ENCODE measurements at places on chromosomes 5 and 9.

GRCh38 chr9:108108280-108108851 is 618.8 kb upstream of the KLF4 start:
- no peak for DNase-seq

GRCh38 chr5:34534523-34535103 is 121.5 kb upstream of the RAI14 start:
- no peak for DNase-seq

DNA sequence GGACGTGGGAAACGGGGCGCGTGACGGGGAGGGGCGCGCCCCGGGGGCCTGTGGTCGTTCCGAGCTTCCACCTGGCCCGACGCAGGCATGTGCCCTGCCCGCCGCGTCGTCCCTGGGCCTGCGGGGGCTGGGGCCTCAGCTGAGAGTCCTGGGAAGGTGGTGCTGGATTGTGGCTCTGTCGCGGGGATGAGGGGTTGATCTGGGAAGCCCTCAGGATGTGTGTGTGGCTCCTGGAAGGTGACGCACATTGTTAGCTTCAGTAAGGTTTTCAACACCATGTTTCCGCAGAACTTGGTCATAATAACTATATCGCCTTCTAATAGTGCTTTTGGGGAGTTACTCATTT is 589.1 kb downstream of the MTRR start:
- DNase-seq: no peak

DNA sequence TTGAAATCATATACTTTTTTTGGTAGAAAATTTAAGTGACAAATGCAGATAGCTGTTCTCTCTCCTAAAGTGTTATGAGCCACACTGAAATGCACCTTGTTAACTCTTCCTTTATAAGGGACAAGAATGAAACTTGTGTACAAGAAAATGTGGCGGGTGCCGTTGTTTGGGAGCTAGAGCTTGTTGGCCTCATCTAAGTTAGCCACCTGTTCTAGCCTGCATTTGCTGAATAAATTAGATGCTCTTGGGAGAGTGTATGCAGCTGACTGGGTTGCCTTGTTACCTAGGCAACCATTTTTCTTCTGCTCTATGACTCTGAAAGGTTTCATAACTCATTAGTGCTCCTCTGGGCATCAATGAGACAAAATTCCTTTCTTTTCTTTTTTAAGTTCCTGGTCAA is 174.3 kb downstream of the TAF11L14 start:
- no peak for DNase-seq

- DNase-seq: no peak
These were observed 175.6 kb downstream of the GLIS3 start for GRCh38 chr9:4124266-4124665.

DNA sequence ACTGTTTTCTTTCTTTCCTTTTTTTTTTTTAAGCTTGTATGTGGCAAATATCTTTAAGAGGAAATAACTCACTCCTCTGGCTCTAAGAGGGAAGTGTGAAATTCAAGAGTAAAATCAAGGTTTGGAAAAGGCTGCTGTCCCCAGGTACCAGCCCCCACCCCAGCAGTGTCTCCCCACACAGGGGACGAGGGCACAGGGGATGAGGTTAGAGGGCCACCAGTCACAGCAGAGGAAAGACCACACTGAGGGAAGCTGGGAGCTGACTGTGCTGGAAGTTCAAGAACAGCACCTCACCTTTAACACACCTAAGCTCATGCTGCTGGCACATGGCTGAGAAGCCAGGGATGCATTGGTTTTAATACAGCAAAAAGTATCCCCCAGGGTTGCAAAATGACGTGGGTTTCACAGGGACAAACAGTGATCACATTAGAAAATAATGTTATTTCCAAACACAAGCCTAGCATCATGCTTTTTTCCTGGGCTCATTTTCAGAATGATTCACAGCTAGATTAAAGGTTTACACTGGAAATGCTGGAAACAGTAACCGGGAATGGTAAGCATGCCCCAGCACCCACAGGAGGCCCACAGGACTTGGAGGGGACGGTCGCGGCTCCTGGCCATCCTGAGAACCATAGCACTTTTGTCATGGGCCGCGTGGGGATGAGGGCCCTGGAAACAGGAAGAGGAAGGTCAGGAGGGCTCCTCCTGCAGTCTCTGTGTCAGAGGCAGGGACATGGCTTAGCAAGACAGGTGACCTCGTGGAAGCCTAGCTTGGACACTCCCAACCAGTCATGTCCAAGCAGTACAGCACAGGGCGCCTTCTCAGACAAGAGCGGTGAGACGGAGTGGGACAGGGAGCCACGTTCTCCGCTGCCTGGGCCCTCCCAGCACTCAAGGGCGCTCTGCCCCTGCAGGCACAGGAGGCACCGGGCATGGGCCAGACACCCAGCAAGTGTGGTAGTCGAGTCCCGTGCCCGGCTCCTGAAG is 6.9 kb downstream of the LPCAT1 start:
- no peak for DNase-seq

- DNase-seq: peak; percentile 68
These were observed 5.8 kb upstream of the SOWAHA start for GRCh38 chr5:132807163-132807838.

- DNase-seq: no peak
These were observed 303.5 kb downstream of the PLK2 start for GRCh38 chr5:58156361-58156760.

GRCh38 chr5:2996687-2997086 is 245.2 kb upstream of the IRX2 start:
- no peak for DNase-seq

DNA sequence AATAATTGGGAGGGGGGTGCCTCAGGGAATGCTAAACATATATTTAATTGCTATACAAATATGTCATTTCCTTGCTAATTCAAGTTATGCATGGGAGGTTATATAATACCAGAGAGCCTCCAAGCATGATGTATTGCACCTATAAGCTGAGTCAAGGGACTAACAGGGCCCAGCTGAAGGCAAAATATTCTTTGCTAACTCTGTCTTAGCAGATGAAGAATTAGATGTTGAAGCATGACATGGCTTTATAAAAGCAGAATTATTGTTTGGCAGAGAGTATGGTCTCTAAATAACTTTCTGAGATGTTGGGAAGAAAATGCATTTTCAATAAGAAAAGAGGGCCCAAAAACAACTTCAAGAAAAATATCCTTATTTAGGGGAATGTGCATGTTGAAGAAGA is 60.4 kb downstream of the SGCD start:
- no peak for DNase-seq

GRCh38 chr5:132421462-132421861 is 52.0 kb downstream of the SLC22A5 start:
- no peak for DNase-seq

DNA sequence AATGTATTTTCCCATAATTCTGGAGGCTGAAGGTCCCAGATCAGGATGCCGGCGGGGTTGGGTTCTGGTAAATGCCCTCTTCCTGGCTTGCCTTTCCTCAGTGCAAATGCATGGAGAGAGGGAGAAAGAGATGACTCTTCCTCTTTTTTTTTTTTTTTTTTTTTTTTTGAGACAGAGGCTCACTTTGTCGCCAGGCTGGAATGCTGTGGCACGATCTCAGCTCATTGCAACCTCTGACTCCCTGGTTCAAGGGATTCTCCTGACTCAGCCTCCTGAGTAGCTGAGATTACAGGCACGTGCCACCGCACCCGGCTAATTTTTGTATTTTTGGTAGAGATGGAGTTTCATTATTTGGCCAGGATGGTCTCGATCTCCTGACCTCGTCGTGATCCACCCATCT is 300.0 kb upstream of the TAS2R1 start:
- no peak for DNase-seq

DNA sequence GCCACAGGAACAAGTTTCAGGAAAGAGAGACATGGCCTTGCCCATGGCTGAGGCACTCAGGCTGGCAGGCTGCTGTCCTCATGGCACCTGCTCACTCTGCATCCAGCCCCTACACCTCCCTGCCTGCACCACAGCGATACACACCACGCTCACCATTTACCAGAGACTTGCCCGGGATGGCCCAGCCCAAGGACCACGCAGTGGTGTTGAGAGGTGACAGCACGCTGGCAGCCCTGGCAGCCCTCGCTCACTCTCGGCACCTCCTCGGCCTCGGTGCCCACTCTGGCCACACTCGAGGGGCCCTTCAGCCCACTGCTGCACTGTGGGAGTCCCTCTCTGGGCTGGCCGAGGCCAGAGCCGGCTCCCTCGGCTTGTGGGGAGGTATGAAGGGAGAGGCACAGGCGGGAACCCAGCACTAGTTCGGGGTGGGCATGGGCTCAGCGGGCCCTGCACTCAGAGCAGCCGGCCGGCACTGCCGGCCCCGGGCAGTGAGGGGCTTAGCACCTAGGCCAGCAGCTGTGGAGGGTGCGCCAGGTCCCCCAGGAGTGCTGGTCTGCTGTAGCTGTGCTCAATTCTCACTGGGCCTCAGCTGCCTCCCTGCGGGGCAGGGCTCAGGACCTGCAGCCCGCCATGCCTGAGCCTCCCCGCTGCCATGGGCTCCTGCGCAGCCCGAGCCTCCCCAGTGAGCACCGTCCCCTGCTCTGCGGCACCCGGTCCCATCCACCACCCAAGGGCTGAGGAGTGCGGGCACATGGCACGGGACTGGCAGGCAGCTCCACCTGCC is 20.3 kb downstream of the ZDHHC11B start:
- DNase-seq: no peak

- no peak for DNase-seq
These were observed 539.8 kb downstream of the PRELID2 start for GRCh38 chr5:145295236-145295835.

DNA sequence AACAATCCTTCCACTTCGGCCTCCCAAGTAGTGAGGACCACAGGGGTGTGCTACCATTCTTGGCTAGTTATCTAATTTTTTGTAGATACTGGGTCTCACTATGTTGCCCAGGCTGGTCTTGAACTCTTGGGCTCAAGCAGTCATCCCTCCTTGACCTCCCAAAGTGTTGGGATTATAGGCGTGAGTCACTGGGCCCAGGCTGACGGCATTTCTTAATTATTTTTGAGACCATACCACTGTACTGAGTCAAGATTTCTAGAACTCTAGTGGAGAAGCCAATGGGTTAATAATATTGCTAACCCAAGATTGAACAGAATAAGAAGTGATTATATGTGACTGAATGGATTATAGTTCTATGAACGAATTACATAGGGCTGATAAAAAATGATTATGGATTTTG is 66.7 kb downstream of the TARS1 start:
- no peak for DNase-seq

GRCh38 chr9:4740388-4740637 is 689 bp downstream of the AK3 start:
- DNase-seq: peak; percentile 56

GRCh38 chr5:78008356-78008967 is 232.3 kb upstream of the TBCA start:
- peak; percentile 70 for DNase-seq

DNA sequence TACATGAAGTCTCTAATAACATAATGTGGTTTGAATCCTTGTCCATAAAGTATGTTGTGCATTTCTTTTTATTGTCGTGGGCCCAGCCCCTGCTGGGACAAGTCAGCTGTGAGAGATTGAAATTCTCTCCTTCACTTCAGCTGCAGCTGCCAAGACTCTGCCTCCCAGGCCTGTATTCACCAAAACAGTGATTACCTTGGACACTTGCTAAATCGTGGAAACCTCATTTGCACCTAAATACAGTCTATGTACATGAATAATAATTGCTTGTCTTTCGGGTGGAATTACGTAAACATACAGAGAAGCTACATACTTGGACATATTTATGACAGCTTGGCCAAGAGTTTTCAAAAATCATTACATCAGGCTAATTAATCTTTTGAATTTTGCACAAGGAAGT is 898.5 kb upstream of the SEMA6A start:
- DNase-seq: no peak

DNA sequence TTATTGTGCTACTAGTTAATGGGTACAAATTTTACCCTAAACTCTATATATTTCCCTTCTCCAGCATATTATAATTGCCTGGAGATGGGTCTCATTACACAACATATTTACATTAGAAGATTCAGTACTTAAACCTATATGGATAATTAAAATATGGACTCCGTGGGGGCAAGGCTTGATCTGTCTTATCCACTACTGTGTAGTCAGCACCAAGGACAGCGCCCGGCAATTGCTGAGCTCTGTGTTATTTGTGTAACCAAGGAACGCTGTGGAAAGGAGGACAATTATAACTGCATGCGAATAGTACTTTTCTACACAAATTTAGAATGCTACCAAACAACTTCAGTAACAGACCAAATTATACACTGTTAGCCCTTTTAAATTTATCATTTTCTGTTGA is 77.7 kb downstream of the DNAH5 start:
- peak; percentile 30 for DNase-seq

GRCh38 chr9:93467062-93467416 is 13.7 kb upstream of the FAM120AOS start:
- DNase-seq: no peak

- no peak for DNase-seq
These were observed 124.4 kb downstream of the FANCC start for GRCh38 chr9:95193067-95193466.

- no peak for DNase-seq
These were observed 134.4 kb downstream of the ERCC6L2 start for GRCh38 chr9:96009690-96010472.

DNA sequence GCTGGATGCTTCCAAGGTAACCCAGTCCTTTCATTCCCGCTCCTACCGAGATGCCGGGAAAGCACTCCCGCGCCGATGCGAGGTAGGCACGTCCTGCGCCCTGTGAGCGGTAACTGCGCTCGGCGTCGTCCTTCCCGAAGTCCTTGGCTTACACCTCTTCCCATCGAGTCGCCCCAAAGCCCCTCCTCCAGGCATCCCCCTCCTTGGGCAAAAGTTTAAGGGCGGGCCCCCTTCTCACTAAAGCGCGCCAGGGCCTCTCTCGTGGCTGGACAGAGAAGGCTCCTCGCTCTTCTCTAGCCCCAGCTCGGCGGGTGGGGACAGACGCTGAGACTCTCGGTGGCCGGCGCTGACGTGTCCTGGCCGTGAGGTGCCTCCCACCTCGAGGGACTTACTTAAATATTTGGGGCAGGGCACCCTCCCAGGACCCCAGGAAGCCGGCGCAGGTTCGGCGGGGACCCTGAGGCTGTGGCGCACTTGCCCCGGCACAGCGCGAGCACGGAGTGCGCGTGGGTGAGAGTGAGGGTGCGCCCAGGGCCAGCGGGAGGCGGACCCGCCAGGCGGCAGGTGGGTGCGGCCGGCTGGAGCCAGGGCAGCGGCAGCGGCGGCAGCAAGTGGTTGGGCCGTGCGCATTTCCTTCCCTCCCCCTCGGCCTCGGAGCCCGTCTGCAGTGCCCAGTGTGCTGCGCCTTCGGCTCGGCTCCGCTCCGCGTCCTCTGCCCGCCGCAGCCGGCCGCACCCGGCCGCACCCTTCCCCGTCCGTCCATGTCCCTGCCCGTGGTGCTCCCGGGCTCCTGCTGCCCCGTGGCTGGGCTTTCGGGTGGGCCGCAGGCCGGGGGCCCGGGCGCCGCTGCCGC is at the start of gene ENTREP1:
TSS of gene ENTREP1 (plus strand) at position 667 of the 853 bp plus-strand sequence. CDS start at position 762, 95 bp downstream.
- DNase-seq: peak; percentile 28

GRCh38 chr9:22512495-22512894 is 65.9 kb downstream of the DMRTA1 start:
- DNase-seq: no peak

DNA sequence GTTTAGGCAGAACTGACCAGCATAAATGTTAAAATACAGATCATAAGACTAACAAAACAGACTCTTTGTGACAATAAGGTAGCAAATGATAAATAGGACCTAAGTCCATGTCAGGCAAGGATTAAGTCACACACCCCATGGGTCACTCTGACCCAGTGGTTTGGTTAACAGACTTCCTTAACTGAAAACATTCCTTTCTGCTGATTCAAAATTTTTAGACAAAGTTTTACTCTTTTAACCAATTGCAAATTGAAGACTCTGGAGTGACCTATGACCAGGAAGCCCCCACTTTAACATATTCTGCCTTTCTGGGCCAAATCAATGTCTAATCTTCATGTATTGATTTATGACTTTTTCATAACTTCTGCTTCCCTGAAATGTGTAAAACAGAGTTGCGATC is 4.9 kb upstream of the NXNL2 start:
- DNase-seq: no peak

GRCh38 chr9:93616044-93616443 is 39.7 kb downstream of the PHF2 start:
- DNase-seq: no peak
